ENCODE measurements at places on chromosomes 7 and 10. TPM values are rescaled to one million over a fixed set of nuclear protein-coding genes. Genes with fewer than 3 reads are reported as not detected.

DNA sequence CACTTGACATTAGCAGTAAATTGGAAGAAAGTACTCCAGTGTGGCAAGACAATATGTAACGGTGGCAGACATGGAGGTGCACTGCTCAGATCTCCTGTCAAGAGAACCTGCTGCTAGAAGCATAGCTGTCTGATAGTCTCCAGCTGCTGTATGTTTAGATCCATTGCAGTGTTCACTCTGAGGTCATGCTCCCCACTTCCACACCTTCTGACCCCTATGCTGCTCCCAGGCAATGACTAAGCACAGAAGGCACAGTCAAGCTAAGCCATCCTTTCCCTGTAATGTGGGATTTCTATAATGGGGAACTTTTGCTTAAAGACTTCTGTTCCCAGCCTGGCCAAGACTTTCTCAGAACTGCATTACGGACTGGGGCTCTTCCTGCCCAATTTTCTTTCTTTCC, 315.8 kb downstream of the HPSE2 start:
- no peak for DNase-seq

GRCh38 chr7:54559401-54559800, 17.2 kb downstream of the VSTM2A start:
- no peak for DNase-seq

- DNase-seq = no peak
These were observed 6.5 kb upstream of the CALU start for GRCh38 chr7:128732521-128733277.

DNA sequence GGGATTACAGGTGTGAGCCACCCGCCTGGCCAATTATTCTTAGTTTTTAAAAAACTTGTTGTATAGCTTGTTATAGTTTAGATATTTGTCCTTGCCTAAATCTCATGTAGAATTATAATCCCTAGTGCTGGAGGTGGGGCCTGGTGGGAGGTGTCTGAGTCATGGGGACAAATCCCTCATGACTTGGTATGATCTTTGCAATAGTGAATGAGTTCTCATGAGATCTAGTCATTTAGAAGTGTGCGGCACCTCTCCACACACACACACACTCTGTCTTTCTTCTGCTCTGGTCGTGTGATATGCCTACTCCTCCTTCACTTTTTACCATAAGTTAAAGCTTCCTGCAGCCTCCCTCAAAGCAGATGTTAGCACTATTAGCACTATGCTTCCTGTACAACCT, 37.2 kb downstream of the FAM149B1 start:
- no peak for DNase-seq

DNA sequence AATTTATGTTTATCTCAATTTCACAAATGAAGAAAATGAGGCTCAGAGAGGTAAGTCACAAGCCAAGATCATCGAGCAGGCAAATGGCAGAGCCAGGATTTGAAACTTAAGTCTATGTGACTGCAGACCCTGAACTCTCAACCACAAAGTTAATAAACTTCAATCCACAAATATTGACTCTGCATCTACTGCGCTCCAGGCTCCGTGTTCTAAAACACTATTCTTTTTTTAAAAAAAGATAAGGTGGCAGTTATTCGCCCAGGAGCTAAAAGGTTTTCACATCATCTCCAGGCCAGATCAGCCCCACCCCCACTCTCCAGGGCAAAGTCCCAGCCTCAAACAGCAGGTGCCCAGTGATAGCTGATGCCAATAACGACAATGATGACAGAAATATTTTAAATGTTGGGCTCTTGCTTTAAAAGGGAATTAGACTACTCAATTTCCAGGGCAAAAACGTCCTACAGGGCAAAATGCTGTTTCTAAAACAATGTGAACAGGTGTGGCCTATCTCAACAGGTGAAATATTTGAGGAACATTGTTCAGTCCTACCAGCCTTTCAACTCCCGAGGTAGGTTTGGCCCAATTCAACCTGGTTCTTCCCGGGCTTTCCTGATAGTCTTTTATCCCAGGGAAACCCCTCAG, 85.2 kb downstream of the SORBS1 start:
- no peak for DNase-seq

- no peak for DNase-seq
These were observed 58.9 kb downstream of the ALOX5 start for GRCh38 chr10:45432700-45433472.

DNA sequence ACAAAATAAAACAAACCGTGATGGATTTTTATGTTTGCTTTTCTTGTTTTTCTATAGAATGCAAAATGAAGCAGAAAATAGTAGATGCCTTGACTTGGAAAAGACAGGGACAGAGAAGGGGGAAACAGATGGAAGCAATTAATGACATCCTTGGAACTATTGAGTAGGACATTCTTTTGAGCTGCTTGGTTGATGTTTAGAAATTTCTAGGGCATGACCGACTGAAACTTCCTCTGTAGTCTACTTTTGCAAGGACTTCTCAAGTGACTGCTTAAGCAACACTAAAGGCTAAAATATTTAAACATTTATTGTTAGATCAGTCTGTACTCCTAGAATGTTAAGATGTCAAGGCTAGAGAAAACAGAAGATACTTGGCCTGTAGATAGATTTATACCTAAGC, 49.4 kb downstream of the VCL start:
- DNase-seq = no peak

DNA sequence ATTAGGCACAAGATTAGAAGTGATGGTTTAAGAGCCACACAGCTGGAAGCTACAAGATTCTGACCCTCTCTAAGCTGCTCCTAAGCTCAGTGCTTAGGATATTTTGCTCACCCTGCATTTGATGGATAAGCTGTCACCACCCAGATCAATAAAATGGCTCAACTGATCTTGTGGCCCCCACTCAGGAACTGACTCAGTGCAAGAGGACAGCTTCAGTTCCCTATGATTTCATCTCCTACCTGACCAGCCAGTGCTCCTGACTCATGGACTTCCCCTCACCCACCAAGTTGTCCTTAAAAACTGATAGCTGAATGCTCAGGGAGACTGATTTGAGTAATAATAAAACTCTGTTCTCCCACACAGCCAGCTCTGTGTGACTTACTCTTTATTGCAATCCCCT, 833.8 kb downstream of the GRID1 start:
- no peak for DNase-seq

GRCh38 chr10:101803511-101803910, 14.7 kb downstream of the OGA start:
- DNase-seq = no peak

- no peak for DNase-seq
These were observed 672 bp downstream of the LFNG start for GRCh38 chr7:2520131-2520760.

- no peak for DNase-seq
These were observed 123.1 kb downstream of the MBL2 start for GRCh38 chr10:52649511-52649910.

- DNase-seq = no peak
These were observed 1.8 kb downstream of the MUC3A start for GRCh38 chr7:100951172-100951571.

GRCh38 chr7:9504678-9505077, 1071.3 kb downstream of the NXPH1 start:
- DNase-seq = no peak

DNA sequence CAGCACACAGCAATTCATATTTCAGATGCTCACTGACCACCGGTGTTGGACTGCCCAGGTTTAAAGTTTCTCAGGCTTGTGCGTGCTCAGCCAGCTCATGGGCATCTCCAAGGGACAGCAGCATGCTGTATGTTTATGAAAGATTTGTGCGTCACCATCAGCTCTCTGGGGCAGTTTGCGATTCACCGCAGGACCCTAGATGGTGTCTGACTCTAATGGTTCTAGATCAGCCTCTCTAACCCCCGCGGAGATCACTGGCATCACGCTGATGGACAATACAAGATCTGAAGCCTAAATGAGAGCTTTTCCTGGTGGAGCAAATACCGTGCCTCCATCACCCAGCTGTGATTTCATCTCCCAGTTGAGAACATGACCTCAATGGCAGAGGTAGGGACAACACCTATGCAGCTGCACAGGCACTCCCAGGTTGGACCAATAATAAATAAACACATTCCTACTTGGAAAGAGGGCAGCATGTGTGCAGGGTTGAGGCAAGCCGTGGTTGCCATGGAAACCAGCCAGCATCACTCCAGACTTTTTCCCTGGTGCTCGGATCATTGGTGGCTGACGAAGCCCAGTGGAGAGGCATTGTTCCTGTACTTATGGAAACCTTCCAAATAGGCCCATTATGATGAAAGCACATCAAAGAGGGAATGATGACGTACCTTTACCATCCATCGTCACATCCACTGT, 253.6 kb downstream of the KCNMA1 start:
- DNase-seq = no peak

GRCh38 chr7:80040335-80040734, 94.3 kb upstream of the GNAI1 start:
- DNase-seq = no peak

DNA sequence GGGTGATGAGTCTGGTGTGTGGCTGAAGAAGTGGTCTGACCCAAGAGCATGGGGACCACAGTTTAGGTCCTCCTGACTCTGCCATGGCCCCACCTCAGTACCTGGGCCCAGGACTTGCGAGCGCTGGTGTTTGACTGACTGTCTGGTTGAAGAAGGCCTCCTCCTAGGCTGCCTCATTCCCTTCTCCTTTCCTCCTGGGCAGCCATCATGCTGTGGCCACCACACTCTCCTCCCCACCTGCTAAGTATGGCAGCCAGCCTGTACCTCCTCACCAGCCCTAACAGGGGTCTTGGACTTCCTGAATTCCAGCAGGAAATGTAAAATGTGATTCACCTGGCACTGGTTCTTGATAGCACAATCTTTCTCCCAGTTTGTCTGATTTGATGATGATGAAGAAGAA, 156.8 kb upstream of the GPR26 start:
- no peak for DNase-seq

- DNase-seq = no peak
These were observed 288.2 kb upstream of the MAGI2 start for GRCh38 chr7:79741684-79742083.

DNA sequence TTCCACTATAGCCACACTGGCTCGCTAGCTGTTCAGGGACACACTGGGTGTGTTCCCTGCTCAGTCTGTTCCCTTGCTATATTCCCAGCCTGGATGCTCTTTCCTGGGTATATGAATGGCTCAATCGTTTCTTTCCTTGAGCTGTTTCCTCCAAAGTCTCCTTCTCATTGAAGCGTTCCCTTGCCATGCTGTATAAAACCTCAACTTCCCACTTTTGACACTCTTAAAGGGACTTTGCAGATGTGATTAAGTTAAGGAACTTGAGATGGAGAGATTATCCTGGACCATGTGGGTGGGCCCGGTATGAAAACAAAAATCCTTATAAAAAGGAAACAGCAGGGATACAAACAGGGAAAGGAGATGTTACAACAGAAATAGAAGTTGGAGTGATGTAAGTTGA, 973.1 kb downstream of the LRMDA start:
- DNase-seq = no peak

DNA sequence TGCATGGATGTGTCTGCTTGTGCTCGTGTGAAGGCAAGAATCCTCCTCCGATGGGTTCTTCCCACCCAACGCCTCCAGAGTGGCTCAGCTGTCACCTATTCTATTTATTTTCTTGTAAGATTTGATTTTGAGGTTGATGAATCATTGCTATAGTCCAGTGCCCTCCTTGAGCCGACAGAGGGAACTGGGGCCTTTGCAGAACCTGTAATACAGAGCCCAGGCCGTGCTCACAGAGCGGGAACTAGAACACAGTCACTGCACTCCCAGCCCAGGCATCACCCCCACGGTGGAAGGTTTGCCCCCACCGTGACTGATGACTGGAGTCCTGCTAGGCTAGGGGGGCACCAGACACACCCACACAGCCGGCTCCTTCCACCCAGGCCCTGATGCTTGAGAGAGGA, 2.0 kb downstream of the RARRES2 start:
- DNase-seq = no peak

- DNase-seq = no peak
These were observed 40.7 kb downstream of the USP6NL start for GRCh38 chr10:11570751-11571150.

DNA sequence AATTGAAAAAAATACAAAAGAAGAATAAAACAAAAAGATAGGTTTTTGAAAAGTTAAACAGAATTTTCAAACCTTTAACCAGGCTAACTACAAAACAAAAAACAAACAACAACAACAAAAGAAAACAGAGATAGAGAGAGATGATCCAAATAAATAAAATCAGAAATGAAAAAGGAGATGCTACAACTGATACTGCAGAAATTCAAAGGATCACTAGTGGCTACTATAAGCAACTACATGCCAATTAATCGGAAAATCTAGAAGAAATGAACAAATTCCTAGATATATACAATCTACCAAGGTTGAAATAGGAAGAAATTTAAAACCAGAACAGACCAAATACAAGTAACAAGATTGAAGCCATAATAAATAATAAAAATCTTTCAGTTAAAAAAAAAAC, 326.8 kb upstream of the VSTM2A start:
- no peak for DNase-seq

DNA sequence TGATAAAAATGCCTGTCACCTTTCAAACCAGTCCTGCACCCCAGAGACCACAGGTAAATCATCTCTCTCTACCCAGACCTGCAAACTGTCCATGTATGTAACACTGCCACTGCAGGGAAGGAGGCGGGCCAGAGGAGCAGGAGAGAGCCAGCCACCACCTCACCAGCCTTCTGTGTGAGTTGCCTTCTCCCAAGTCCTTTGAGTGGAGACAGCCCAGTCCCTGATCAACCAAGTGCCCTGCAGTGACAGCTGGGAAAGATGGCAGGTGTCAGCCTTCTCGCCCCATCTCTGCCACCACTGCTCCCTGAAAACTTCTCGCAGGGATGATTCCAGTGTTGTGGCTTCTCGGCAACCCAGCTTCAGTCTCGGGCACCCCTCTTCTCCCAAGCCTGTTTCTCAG, 42.4 kb downstream of the MTURN start:
- no peak for DNase-seq

- no peak for DNase-seq
These were observed 62.9 kb upstream of the MNX1 start for GRCh38 chr7:157073335-157073734.

DNA sequence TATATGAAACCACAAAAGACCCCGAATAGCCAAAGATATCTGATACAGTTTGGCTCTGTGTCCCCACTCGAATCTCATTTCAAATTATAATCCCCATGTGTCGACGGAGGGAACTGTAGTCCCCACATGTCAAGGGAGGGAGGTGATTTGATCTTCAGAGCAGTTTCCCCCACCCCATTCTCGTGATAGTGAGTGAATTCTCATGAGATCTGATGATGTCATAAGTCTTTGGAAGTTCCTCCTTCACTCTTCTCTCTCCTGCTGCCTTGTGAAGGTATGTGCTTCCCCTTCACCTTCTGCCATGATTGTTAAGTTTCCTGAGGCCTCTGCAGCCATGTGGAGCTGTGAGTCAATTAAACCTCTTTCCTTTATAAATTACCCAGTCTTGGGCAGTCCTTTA, 13.0 kb downstream of the ELAPOR2 start:
- DNase-seq = no peak

CASTOR2 gene
- 0.69 TPM for polyA plus RNA-seq

SPDYE16 gene
- 0.13 TPM for polyA plus RNA-seq

ASZ1 gene
- polyA plus RNA-seq = not detected

SPDYE2B gene
- polyA plus RNA-seq = 0.28 TPM

MRLN gene
- not detected for polyA plus RNA-seq

ANLN gene
- polyA plus RNA-seq = 0.25 TPM

AKR1D1 gene
- not detected for polyA plus RNA-seq

NIPSNAP2 gene
- polyA plus RNA-seq = 36.4 TPM

AUTS2 gene
- 9.9 TPM for polyA plus RNA-seq

GIMAP1 gene
- 86.1 TPM for polyA plus RNA-seq

NEUROG3 gene
- 0.15 TPM for polyA plus RNA-seq

MDFIC gene
- polyA plus RNA-seq = 125 TPM

CLIP2 gene
- 0.94 TPM for polyA plus RNA-seq

GARIN1A gene
- 0.37 TPM for polyA plus RNA-seq

CYP2C19 gene
- polyA plus RNA-seq = not detected

UNCX gene
- not detected for polyA plus RNA-seq
